Activated T-helper 1 cell treated with Interleukin-2 at 50 U/mL for 16 hours (primary cell): ENCODE measurements at places on chromosomes 11 and 22.

- no peak for DNase-seq
Measured at GRCh38 chr22:23752750-23753149, 1.5 kb downstream of the VPREB3 start.

GRCh38 chr11:134853992-134854991 is 442.2 kb upstream of the B3GAT1 start:
- no peak for DNase-seq

- DNase-seq, result no peak
Measured at GRCh38 chr11:67608486-67608885, 1.8 kb downstream of the NDUFV1 start.

- DNase-seq, result no peak
Measured at GRCh38 chr22:23224846-23225245, 44.5 kb downstream of the BCR start.

- DNase-seq, result no peak
Measured at GRCh38 chr22:49660321-49660720, 167.4 kb downstream of the BRD1 start.

DNA sequence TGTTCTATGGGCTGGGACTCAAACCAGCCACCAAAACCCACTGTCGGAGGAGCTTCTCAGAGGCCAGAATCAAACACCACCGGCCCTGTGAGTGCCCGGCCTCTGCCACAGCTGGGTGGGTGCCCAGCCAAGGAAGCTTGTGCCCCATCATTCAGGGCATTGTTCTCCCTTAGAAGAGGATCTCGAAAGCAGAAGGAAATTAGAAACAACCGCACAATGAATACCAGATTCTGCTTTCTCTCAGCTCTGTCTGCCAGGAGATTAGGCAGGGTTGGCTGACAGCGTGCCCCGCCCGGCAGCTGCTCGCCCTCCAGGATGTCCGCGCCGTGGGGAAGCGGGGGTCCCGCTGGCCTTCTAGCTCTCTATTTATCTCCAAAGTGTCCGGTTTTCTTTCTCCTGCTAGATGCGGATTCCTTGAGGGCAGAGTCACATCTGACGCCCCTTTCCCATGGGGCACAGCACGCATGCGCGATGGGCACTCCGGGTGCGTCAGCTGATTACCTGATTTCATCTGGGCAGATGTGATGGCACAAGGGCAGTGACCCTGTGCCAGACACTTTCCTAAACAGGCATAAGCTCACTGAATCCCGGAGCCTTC is 25.5 kb downstream of the SCGB1A1 start:
- peak; percentile 1 for DNase-seq

GRCh38 chr11:45810431-45811108 is 5.6 kb downstream of the SLC35C1 start:
- no peak for DNase-seq

GRCh38 chr11:69525516-69526452 is 44.3 kb downstream of the LINC01488 start:
- no peak for DNase-seq

DNA sequence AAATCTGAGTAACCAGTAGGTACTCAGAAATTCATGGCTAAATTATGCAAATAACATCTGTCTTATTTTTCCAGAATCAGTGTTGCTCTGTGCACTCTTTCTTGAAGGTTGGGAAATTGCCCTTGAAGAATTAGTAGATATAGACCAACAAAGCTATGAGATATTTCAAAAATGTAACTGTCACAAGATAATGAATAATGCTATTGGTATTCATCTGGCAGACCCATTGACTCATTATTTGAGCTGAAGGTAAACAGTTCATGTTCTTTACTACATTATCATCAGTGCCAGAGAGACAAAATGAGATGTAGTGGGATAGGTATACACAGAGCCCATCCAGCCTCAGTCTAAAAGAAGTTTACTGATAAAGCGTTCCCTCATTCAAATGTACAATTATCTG is 274.7 kb downstream of the CASP12 start:
- DNase-seq, result no peak

DNA sequence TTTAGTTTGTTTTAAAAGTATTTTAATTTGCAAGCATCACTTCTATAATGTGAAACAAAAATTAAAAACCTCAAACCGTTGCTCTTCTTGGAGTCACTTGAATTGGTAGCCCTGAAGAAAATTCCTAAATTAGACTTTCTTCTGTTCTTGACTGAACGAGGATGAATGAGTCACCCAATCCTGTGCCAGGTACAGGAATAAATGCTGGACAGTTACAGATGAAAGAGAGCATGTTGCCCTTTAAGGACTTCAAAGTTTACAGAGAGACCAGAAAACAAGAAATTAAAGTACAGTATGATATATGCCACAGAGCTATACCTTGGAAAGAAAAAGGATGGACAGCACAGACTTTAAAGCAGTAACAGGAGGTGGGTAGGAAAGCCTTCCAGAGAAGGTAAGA is 41.3 kb upstream of the CXCR5 start:
- no peak for DNase-seq

- DNase-seq, result no peak
Measured at GRCh38 chr22:20015187-20015625, 1.4 kb downstream of the ARVCF start.

- no peak for DNase-seq
Measured at GRCh38 chr11:133943950-133944698, 12.6 kb downstream of the IGSF9B start.

GRCh38 chr22:48896766-48897644 is 930.7 kb downstream of the BRD1 start:
- DNase-seq, result no peak

- no peak for DNase-seq
Measured at GRCh38 chr11:88375927-88376470, 38.5 kb upstream of the CTSC start.

- no peak for DNase-seq
Measured at GRCh38 chr22:30453731-30454510, 17.9 kb downstream of the SEC14L3 start.

GRCh38 chr22:37331034-37331428 is 48.7 kb downstream of the CYTH4 start:
- no peak for DNase-seq

GRCh38 chr11:109957000-109957399 is 136.2 kb upstream of the ZC3H12C start:
- no peak for DNase-seq

- DNase-seq, result no peak
Measured at GRCh38 chr11:15918674-15919073, 437.7 kb downstream of the SOX6 start.
